CD4-positive, alpha-beta memory T cell (primary cell): ENCODE measurements at places on chromosomes 12 and 14.

DNA sequence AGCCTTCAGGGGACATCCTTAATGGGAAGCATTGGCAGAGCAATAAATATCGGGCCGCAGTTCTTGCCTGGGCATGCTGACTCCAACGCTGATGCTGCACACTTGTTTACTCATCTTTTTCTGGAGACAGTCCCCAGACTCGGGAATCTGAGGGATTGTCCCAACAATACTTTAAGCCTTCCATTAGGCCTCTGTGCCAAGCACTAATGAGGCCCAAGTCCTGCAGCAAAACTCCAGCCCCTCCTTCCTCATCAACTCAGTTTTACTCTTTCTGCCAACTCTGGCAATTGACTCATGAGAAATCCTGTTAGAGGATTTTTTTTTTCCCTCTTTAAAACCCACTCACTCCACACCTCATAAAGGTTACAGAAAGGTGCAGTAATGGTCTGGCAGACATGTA lies 233.4 kb upstream of the PELI2 start:
- no peak for DNase-seq

DNA sequence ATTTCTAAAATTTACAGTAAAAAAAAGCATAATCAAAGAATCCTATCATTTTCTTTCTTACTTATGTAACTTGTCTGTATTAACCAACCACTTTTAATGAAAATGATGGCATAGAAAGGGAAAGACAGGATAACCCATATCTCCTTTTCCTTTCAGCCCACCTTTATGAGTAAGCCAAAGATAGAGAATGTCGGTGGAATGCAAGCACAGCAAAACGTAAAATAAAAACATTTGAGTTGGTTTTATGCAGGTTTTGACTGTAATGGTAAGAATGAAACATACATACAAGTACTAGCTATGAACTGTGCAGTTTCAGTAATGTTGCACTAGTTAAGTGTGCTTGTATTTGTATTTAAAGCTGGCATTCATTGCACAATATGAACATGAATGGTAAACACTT lies 360.3 kb downstream of the FOXG1 start:
- DNase-seq, result no peak

GRCh38 chr12:64544371-64545080 lies 65.8 kb upstream of the RASSF3 start:
- DNase-seq, result no peak

DNA sequence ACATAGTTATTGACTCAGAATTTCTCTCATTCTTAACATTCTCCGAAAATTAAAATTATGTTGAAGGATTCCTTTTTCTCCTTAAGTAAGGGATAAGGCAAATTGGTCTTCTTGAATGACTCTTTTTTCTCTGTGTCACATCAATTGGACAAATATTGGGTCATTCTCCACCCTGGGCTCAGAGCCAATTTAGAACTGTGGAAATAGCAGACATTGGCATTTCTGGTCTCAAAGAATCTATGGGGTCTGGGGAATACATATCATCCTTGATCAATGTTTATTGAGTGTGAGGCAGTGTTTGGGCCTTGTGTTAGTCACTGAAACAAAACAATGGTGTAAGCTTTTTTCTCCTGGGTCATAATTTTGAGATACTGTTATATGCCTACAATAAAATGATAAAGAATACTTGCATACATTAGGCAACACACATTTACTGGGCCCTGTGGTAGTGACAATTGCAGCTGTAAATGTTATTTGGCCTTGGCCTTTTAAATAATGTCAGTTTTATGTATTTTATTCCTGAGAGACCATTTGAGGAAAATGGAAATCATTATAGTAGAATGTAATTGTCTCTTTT lies 414.6 kb downstream of the TMEM132D start:
- no peak for DNase-seq

DNA sequence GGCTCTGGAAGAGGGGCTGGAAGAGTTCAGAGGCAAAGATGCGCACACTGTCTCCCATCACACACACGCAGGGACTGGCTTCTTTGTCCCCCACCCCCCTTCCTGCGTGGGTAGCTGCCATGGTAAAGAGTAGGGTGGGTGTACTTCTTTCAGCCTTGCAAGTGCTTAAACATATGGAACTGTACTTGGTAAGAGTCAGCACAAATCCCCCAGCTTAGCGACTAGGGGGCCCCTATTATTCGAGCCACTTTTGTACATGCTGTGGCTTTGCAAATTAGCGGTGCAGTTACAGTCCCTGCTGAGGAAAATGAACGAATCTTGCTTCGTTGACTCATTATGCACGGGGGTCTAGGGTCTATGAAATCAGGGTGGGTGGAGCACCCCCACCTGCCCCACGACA lies 123.8 kb downstream of the AACS start:
- no peak for DNase-seq
